ENCODE measurements at places on chromosomes 5 and 9. TPM values are rescaled to one million over a fixed set of nuclear protein-coding genes. Genes with fewer than 3 reads are reported as not detected.
A peak's percentile ranks its signal among the peaks of the same experiment; 100 is the strongest.

Gene OBP2B
- not detected for total RNA-seq

Gene HAPLN1
- total RNA-seq = 5.7 TPM

Gene CD14
- 11.4 TPM for total RNA-seq

Gene BNIP1
- 16.3 TPM for total RNA-seq

- no peak for DNase-seq
Measured at GRCh38 chr9:90539286-90539685, 103.3 kb downstream of the DIRAS2 start.

GRCh38 chr5:14003936-14004335, 59.4 kb upstream of the DNAH5 start:
- DNase-seq = no peak

- DNase-seq = no peak
Measured at GRCh38 chr5:850511-851006, at the start of gene ZDHHC11. ZDHHC11 (minus strand) TSS chr5:850986; CDS start chr5:850602, 384 bp downstream.

DNA sequence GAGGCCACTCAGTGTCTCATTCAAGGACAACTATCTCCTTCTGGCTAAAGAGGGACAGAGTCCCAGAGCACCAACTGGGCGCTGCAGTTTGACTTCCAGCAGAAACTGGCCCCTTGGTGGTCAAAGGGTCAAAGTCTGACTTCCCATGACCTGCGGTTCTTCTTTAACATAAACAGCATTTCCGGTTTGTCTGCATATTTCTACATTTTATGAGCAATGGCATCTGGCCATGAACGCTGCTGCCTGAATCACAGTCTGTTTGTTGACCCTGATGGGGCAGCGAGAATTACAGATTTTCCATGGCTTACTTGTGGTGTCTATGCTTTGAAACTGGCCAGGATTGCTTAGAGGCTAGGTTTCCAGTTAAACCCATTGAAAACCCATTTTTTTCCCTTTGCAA, 1.3 kb downstream of the TNFSF15 start:
- DNase-seq = no peak

DNA sequence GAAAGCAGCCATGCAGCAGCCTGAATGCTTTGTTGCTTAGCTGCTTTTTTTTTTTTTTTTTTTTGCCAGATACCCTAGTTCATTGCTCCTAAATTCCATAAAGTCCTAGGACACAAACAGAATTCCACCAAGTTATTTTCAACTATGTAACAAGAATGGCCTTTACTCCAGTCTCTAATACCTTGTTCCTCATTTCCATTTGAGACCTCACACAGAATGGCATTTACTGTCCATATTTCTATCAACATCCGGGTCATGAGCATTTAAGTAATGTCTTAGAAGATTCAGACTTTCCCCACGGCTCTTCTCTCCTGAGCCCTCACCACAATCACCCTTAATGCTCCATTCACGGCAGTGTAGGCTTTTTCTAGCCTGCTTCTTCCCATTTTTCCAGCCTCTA, 31.7 kb upstream of the FBXW11 start:
- DNase-seq = no peak

DNA sequence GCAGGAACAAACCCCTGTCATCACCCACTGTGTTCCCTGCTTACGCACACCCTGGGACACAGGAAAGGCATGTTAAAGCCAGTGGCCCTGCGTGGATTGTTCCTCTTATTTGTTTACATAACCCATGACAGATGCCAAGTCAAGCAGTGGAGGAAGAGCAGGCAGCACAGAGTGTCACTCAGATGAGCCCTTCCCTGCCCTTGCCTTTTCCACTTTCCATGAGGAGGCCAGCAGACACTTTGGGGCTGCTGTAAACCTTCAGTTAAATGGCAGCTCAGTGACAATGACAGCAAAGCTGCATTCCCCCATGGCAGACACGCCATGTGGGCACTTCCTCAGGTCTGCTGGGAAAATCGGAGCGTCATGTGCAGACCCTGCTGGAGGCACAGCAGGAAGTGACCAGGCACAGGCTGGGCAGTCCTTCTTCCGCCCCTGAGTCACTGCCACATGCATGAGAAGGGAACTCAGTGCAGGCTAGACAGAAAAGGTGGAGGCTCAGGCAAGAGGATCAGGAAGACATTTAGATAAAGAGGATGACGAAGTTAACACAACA, 216.8 kb upstream of the PIK3R1 start:
- DNase-seq = peak; percentile 22

- no peak for DNase-seq
Measured at GRCh38 chr5:123735384-123735783, 223.4 kb downstream of the CSNK1G3 start.

DNA sequence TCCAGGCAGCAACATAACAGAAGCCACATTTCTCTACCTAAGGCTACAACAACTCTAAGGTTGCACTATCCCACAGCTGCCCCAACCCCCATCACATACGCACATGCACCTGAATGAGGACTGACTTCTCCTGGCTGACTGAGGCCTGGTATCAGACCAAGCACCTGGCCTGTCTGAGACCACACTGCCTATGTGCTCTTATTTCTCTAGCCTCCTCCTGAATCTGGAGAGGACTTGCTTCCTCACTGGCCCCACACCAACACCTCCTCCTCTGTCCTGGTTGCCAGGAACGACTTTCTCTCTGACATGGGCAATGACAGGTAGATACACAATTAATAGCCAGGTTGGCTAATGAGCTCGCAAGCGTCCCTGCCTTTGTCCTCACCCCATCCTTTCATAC, 14.9 kb upstream of the VDAC1 start:
- no peak for DNase-seq

DNA sequence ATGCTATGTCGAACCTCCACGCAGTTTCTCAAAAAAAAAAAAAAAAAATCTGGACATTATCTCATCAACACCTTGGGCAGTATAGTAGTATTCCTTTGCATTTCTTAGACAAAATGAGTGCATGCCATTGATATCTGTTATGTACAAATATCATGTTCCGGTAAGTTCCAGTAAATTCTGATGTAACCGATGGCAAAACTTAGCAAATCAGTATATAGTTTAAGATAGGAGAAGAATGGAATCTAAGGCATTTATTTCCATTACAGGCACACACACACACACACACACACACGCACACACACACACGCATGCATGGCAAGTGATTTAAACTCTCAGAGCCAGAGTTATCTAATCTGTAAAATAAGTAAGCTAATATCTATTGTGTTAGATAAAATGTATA, 356.5 kb upstream of the TUSC1 start:
- no peak for DNase-seq

- no peak for DNase-seq
Measured at GRCh38 chr9:137268538-137269201, 8.9 kb upstream of the TOR4A start.

GRCh38 chr9:120175031-120175430, 404.9 kb downstream of the CDK5RAP2 start:
- no peak for DNase-seq

DNA sequence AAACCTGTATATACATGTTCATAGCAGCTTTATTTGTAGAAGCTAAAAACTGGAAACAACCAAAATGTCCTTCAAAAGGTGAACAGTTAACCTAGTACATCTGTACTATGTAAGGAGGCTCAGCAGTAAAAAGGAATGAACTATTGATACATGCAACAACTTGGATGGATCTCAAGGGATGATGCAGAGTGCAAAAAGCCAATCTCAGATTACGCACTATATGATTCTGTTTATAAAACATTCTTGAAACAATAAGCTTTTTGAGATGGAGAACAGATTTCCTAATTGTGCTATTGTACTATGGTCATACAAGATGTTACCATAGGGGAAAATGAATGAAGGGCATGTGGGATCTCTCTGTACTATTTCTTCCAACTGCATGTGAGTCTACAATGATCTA, 88.9 kb downstream of the PAM start:
- no peak for DNase-seq

GRCh38 chr9:75941066-75941465, 50.6 kb downstream of the PCSK5 start:
- DNase-seq = no peak

- DNase-seq = no peak
Measured at GRCh38 chr9:98329904-98330303, 74.5 kb upstream of the TBC1D2 start.
